ENCODE measurements at places on chromosomes 12 and 14.

DNA sequence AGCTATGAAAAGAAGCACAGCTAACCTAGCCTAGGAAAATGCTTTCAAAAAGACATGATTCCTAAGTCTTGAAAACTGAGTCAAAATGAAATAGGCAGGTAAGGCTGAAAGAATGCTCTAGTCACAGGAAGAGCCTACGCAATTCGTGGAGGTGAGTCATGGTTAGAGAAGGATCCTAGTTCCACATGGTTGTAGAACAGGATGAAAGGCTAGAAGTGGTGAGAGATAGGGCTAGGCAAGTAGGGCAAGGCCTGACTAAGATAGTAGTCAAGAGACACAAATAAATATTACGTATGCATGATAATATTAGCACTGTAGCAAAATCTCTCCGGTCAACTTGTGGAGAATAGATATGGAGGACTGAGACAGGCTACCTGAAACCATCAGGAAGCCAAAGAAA lies 47.2 kb downstream of the PLCZ1 start:
- DNase-seq: peak; percentile 97

DNA sequence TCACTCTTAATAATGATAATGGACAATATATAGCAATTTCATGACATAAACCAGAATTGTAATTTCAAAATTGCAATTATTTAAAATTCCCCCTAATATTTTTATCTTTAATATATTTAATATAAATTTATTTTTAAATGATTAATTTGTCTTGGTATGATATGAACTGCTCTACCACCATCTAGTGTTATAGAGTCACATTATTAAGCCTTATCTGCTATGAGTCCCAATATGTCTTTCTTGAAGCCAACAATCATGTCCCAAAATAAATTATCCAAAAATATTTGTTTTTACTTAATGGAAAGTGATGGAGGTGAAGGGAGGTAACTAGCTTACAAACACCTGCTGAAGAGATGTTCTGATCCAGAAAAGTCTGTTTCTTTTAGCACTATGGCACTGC lies 151.4 kb downstream of the KCNC2 start:
- DNase-seq: no peak

- no peak for DNase-seq
These were observed 35.2 kb upstream of the CPSF6 start for GRCh38 chr12:69204191-69204590.

DNA sequence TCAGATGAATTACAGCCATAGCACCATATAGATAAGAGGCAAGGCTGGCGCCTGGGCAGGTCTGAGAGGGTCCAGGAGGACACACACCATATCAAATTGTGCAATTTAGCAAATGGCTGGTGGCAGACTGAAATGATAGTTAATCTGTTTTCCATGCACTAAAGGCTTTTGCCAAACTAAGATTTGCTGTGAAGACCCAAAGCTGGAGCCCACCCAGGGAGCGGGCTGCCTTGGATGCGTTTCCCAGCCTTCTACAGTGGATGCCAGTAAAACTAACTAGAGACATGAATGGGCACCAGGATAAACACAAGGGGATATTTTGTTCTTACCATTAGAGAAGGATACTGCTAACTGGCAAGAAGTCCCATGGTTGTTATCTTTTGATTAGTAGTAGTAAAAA lies 475.1 kb downstream of the DPF3 start:
- DNase-seq: no peak

DNA sequence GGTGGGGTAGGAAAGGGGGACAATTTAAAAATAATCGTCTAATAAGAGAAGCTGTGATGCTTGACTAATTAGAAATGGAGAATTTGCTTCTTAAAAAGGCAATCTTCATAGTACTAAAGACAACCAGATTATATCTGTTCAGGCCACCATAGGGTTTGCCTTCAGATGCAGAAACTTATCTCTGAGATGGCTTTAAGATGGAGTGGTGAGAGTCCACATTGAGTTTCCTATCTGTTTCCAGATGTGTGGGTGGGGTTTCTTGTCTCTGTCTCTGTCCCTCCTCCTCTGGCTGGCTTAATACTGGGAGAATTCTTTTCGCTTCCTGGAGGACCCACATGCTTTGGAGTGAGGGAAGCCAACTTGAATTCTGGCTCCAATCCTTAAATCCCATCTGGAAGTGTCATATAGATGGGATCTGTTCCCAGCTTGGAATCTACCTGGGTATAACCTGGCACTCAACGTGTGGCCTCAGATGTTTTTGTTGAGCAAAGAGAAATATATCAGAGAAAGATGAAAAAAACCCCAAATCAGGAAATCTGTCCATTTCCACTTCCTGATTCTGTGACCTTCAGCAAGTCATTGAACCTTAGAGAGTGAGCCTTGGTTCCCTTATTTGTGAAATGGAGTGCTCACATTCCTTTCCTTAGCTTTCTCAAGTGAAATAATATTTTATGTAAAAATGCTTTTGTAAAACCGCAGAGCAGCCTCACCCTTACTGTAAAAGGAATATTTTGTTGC lies 66.4 kb downstream of the CHST11 start:
- no peak for DNase-seq

DNA sequence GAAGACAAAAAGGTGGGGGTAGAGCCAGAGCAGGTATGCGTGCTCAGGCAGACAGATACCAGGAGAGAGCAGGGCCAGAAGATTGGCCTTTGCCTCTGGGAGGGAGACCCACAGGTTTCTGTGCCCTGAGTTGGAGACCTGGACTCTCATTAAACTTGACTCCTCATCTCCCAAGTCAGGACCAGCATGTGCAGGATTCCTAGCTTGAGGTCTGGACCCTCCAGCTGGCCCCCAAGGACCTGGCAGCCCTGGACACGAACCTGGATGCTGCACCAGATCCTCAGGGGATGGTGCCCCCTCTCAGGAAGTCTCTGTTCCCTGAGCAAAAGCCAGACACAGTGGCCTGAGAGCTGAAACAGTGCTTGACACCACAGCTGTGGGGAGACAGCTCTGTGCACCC lies 10.5 kb upstream of the KRT73 start:
- DNase-seq: no peak

- DNase-seq: no peak
These were observed 38.0 kb upstream of the NID2 start for GRCh38 chr14:52106840-52107239.

DNA sequence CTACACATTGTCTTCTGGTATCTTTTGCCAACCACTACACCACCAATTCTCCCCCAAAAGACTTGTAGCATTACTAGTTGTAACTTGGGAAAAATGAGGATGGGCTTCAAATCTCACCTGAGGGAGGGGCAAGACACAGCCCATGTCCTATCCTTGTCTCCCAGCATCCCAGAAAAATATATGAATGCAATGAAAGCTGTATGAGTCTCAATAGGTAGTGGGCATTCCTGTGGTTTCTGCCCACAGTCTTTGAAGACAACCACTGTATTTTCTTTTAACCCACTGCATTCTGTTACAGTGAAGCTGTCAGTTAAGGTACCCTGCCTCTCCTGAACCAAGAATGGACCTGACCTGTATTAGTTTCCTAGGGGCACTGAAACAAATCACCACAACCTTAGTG lies 336.2 kb upstream of the TMPO start:
- no peak for DNase-seq

DNA sequence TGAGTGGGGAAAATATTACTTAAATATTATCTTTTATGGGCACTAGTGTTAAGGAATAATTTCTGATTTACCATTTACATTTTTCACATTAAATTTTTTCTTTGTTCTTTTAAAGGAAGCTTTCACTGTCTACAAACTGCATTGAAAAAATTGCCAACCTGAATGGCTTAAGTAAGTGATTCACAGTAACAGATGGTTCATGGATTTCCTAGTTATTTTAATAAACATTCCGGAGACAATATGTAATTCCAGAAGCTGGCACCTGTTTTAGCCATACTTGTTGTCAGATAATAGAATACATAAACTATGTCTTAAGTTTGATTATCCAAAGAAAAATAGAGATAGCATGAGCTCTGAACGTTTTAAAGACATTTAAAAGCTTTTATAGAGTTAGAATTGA lies 17.1 kb downstream of the DNAL1 start:
- DNase-seq: no peak

DNA sequence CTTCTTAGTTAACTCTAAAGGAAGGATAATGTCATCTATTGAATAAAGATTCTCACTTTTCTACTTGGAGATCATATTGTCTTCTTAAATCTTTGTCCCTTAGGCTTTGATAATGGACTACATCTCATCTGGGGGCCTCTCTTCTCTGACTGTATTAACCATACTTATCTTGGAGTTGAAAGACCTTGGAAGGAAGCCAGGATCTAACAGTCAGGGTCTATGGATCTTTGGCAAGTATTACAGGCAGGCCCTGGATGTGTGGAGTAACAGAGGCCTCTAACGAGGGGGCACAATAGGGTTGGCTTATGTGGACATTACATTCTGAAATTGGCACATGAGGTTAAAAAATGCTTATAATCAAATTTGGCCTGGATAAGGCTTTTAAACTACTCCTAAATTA lies 513.8 kb downstream of the NRXN3 start:
- DNase-seq: no peak

DNA sequence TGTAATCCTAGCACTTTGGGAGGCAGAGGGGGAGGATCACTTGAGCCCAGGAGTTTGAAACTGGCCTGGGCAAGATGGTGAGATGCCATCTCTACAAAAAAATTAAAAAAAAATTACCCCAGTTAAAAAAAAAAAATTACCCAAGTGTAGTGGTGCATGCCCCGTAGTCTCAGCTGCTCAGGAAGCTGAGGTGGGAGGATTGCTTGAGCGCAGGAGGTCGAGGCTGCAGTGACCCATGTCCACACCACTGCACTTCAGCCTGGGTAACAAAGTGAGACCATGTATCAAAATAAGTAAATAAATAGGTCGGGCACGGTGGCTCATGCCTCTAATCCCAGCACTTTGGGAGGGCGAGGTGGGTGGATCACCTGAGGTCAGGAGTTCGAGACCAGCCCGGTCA lies 128.8 kb downstream of the VRK1 start:
- no peak for DNase-seq

- peak; percentile 43 for DNase-seq
These were observed 4.0 kb downstream of the P2RX2 start for GRCh38 chr12:132622437-132623071.

- DNase-seq: no peak
These were observed 134.2 kb downstream of the SMOC1 start for GRCh38 chr14:70013271-70013873.

DNA sequence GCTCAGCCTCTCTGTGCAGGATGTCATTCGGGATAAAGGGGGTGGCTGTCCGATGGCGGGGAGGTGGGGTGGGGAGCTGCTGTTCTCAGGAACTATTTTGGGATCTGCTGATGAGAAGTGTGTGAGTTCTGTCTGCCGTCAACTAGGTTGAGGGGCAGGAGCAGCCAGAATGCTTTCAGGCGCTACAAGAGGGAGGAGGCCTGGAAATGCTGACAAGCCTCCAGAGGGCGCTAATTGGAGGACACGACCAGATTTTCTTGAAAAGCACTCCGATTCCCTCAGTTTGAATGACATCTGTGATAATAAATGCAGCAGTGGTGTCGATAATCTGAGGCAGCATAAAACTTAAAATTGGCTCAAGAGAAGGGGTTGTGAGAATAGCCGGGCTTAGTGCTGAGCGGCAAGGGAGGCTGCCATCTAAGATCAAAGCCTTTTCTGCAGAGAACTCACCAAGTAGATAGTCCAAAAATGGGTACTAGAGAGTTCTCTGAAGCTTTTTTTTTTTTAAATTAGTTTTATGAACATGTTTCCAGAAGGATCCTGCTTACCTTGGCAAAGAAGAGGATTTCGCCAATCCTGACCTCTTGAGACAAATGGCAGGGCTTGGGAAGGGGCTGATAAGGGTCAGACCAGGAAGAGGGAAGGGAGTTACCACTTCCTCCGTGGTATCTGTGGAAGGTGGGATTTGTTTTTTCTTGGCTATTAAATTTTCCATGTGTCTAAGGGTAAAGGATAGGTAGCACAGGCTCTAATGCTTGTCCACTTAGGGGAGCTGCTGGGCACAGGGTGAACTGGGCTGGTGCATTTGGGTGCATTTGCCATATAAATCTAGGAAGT lies 94.4 kb downstream of the CRACR2A start:
- peak; percentile 13 for DNase-seq

GRCh38 chr14:106513302-106513701 lies 986.9 kb downstream of the TMEM121 start:
- no peak for DNase-seq

GRCh38 chr14:97517566-97518234 lies 720.5 kb downstream of the VRK1 start:
- no peak for DNase-seq

- DNase-seq: peak; percentile 70
These were observed 171.8 kb upstream of the ALG10B start for GRCh38 chr12:38144601-38145436.

DNA sequence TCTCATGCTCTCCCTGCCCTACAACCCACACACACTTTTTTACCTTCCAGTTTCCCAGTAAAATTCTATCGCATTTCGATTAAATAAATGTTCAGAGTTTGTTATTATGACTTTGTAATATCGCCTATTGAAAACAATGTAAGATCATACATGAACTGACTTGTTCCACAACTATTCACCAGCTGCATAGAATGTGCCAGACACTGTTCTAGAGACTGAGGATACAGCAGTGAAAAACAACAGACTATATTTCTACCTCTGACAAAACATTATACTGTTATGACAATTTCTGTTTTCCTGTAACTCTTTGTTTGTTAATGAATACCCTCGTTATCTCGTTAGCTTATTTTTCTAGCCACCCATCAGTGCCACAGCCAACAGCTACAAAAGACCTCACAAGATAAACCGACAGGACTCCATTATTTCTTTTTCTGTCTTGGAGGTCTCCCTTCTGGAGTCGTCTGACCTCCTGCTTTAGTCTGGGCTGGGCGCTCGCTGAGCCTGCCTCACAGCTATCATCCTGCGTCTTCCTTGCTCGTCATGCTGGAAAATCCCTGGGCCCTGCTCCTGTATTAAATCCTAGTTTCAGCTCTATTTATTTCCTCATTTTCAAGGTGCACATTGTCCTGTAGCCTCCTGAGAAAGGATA lies 498.9 kb downstream of the DIO2 start:
- DNase-seq: no peak
